ENCODE measurements at places on chromosomes 11 and 22. TPM values are rescaled to one million over a fixed set of nuclear protein-coding genes. Genes with fewer than 3 reads are reported as not detected.
A peak's percentile ranks its signal among the peaks of the same experiment; 100 is the strongest.

PAMR1 gene
- total RNA-seq: not detected

DNA sequence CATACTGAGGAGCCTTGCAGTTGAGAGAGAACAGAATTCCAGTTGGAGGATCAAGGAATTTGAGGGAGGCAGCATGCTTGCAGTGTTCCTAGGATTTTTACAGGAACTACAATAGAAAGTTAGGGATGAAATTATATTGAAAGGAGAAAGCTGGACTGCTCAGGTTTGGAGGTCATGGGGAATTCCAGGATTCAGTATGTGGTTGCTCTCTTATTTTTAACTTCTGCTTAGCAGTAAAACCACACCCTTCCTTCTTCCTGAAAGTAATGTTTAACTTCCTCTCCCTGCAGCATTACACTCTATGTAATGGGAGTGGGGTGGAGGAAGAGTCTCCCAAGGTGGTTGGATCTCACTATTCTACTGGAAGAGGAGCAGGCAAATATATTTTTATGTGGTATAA is 31.3 kb downstream of the CTNND1 start:
- H3K4me3 ChIP-seq: no peak overlapping the region
- no peak for DNase-seq
- H3K27ac ChIP-seq: 0 out of 3 replicates have a peak overlapping the region, but pooled peaks have one; percentile 13
- no peaks in the 10 kb centered on the region for H3K27me3 ChIP-seq
- peaks cover 34% of the 10 kb centered on the region for H3K36me3 ChIP-seq

MIOX gene
- not detected for total RNA-seq

- no peak overlapping the region for H3K4me3 ChIP-seq
- H3K27me3 ChIP-seq: no peaks in the 10 kb centered on the region
- peak overlapping the region; percentile 56 for H3K27ac ChIP-seq
- peaks cover 21% of the 10 kb centered on the region for H3K36me3 ChIP-seq
- peak; percentile 80 for DNase-seq
- peaks cover 34% of the 10 kb centered on the region for H3K4me1 ChIP-seq
Observed at GRCh38 chr11:64356498-64357411, 2.2 kb upstream of the RPS6KA4 start.

DNA sequence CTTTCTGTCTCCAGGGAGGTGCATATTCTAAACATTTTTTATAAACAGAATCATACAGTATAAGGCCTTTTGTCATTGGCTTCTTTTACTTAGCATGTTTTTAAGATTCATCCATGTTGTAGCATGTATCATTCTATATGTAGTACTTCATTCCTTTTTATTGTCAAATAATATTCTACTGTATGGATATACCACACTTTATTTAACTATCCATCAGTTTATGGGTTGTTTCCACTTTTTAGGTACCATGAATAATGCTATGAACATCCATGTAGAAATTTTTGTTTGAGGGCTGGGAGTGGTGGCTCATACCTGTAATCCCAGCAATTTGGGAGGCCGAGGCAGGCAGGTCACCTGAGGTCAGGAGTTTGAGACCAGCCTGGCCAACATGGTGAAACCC is 73.1 kb downstream of the PHF21A start:
- peaks cover 12% of the 10 kb centered on the region for H3K4me1 ChIP-seq
- H3K36me3 ChIP-seq: no peaks in the 10 kb centered on the region
- no peaks in the 10 kb centered on the region for H3K27me3 ChIP-seq
- DNase-seq: no peak

RELT gene
- total RNA-seq: 20.2 TPM

DNA sequence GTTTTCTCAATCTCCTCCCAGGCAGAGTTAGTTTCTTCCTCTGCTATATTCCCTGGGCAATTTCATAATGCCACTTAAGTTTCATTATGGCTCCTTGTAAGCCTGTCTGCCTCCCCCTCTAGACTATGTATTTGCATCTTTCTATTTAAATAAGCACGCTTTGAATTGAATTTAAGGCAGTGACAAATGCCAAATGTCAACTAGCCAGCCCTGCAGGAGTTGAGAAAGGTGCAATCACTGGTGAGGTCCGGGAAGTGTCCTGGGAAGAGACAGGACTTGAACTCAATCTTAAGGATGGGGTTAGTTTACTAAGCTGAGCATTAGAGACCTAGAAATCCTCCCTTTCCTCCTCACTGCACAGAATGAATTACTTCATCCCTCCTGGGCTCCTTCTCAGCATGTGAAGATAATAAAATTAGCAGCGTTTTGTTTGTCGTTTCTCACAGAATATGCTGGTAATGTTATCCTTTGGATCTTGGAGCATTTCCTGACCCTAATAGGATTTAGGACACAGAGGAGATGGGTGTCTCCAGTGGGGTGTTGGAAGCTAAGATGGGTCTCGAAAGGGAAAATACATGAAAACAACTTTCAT is 1.6 kb downstream of the TCP11L1 start:
- H3K4me1 ChIP-seq: no peaks in the 10 kb centered on the region
- DNase-seq: no peak
- no peaks in the 10 kb centered on the region for H3K27me3 ChIP-seq
- H3K27ac ChIP-seq: no peak overlapping the region
- H3K36me3 ChIP-seq: no peaks in the 10 kb centered on the region
- no peak overlapping the region for H3K4me3 ChIP-seq

All from K562 (cell line).